ENCODE measurements at places on chromosomes 5 and 9.

- peak; percentile 25 for DNase-seq
Measured at GRCh38 chr5:98031926-98032325, 741.5 kb upstream of the RGMB start.

DNA sequence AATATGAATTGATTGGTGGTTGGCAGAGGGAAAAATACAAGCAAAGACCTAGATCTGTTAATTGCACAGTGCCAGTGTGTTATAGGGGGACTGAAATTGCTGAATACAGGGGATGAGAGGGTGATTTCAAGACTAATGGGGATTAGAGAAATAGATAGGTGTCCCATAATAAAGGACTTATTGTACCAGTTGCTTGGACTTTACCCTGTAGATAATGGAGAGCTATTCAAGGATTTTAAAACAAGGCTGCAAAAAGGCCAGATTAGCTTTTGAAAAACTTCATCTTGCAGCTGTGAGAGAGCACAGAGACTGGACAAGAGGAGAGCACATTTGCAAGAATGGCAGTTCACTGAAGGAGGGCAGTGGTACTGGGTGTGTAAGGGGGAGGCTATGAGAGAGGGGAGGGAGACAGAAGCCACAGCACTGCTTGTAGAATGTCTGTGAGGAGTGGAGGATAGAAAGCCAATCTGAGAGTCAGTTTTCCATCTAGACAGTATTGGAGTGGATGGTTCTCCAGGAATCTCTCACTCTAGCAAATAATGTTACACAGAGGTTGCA is 28.8 kb upstream of the SCAMP1 start:
- no peak for DNase-seq

DNA sequence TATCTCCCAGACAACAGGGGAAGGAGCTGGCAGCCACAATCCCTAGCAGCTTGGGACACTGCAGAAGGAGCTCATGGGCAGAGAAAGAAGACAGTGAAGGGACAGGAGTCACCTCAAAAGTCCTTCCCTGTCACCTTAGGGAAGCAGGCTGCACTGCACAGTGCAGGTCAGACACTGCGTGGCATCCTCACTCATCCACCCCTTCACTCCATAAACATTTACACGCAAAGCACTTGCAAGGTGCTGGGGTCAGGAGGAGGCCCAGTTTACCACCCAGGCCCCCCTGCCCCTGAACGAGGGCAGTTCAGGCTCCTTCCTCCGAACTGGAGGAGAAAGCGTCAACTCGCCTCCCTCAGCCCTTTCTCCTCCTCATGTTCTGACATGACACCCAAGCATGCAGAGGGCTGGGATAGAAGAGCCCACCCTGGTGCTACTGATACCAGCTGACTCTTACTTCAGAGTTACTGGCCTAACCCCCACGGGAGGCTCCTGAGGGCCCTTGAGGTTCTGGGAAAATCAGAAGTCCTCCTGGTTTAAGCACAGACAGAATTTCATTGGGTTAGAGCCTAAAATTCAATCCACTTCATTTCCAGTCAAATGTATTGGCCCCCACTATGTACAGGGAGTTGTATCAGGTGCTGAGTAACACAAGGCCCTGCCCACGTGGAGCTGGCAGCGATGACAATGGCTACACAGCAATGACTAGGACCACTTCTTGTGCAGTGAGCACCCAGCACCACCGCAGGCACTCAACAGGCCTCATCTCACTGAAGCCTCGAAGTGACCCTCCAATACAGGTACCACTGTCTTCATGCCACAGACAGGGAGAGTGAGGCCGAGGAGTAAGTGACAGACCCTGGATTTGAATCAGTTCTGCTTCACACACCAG is 70.4 kb downstream of the RAPGEF1 start:
- no peak for DNase-seq

DNA sequence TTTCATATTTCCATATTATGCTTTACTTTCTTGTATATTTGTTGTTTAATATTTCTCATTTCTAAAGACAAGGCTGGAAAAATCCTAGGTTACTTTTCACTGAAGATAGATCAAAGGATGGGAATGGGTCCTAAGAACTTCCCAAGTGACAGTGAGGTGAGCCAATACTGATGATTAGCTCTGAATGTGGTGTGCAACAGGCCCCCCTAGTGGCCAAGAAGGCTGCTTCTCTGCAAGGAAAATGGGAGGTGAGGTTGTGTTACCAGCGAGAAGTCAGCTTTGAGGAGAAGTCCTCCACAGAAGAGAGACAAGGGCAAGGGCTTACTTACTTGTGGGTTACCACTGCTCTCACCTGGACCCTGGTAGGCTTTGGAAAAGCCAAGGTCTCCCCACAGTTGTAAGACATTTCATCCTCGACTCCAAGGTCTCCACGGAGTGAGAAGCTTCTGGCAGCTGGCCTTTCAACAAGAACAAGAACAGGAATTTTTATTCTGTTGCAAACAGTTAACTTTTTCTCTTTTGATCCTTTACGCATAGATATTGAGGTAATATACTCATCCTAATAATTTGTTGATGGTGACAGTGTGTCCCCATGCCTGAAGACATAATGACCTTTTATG is 69.9 kb downstream of the MAMDC2 start:
- peak; percentile 83 for DNase-seq

GRCh38 chr5:35023391-35024178 is 24.2 kb downstream of the AGXT2 start:
- no peak for DNase-seq

- DNase-seq, result no peak
Measured at GRCh38 chr5:72752909-72753308, 63.6 kb upstream of the TNPO1 start.

DNA sequence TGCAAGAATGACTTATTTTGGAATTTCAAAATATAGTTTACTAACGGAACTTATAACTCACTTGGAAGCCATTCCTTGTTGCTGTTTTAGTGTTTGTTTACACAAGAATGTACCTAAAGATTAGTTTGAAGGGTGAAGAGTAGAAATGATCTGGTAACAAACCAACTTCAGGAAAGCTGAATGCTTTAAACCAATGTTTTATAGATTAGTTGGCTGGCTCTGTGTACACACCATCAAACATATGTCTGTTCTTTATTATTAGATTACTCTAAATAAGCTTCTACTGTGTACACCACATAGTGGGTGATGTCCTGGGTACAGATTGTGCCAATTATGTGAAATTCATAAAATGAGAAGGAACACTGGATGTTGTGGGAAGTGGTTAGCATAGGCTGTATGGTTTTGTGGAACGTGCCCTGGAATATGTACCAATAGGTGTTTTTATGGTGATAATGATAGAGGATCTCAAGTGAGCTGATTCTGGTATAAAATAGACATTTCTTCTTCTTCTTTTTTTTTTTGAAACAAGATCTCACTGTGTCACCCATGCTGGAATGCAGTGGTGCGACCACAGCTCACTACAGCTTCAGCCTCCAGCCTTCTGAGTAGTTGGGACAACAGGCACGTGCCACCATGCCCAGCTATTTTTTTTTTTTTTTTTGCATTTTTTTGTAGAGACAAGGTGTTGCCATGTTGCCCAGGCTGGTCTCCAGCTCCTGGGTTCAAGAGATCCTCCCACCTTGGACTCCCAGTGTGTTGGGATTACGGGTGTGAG is 109.3 kb upstream of the DHFR start:
- no peak for DNase-seq

DNA sequence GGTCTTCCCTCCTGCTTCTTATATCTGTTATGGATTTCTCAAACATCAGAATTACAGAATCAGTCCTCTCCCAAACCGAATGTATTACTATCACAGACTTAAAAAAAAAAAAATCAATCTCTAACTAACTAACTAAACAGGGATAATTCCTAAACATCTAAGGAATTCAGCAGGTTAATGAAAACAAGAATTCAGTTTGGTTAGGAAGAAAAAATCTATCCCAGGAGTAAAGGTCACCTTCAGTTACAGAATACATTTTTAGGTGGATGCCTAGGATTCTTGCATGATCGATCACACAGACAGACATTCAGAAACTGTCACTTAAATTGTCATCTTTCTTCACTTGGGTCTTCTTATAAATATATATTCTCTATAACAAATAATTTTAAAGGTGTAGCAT is 11.5 kb downstream of the PTAR1 start:
- DNase-seq, result no peak

GRCh38 chr5:65730910-65731309 is 8.9 kb downstream of the NLN start:
- DNase-seq, result peak; percentile 13

- peak; percentile 81 for DNase-seq
Measured at GRCh38 chr9:136631038-136632000, 31.4 kb upstream of the EGFL7 start.

All from AG20443 (cell line).